LNCaP clone FGC (cell line): ENCODE measurements at places on chromosomes 4 and X.

- peak; percentile 37 for DNase-seq
Measured at GRCh38 chr4:186592966-186593586, 37.7 kb upstream of the MTNR1A start.

GRCh38 chrX:19630228-19630627, 114.9 kb upstream of the MAP3K15 start:
- DNase-seq: no peak

DNA sequence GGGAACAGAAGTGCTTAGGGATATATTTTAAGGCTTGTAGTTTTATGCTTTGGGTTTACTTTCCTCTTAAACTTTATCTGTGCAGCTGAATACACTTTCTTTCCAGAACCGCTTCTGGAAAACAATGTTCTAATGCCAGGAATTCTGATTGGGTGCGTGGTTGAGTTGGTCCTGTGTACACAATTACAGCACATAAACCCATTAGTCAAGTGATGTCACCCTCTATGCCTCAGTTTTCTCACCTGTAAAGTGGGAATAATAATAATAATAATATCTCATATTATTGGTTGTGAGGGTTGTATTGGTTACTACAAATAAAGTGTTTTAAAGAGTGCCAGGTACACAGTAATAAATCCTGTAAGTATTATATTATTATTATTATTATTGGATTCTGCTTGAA, 129.2 kb downstream of the MID1IP1 start:
- no peak for DNase-seq

GRCh38 chr4:149370785-149371420, 444.7 kb downstream of the IQCM start:
- peak; percentile 60 for DNase-seq

GRCh38 chrX:109830157-109830703, 97.2 kb upstream of the ACSL4 start:
- DNase-seq: no peak

DNA sequence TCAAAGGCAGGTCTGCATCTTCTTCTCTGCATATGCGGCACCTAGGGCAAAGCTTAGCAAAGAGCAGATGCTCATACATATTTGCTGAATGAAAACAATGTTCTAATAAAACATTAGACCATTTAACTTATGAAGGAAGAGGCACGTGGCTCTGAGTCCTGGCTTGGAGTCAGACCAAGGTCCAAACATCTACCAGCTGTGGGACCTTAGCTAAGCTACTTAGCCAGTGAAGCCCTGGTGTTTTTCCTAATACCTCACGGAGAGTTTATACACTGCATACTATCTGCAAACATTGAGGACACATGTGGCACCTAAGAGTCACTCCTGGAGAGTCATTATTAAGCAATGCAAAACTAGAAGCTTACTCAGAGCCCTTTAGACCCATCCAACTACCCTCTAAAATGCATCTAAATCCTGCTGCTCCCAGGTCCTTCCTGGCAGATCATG, 9.0 kb downstream of the PDGFC start:
- peak; percentile 17 for DNase-seq

DNA sequence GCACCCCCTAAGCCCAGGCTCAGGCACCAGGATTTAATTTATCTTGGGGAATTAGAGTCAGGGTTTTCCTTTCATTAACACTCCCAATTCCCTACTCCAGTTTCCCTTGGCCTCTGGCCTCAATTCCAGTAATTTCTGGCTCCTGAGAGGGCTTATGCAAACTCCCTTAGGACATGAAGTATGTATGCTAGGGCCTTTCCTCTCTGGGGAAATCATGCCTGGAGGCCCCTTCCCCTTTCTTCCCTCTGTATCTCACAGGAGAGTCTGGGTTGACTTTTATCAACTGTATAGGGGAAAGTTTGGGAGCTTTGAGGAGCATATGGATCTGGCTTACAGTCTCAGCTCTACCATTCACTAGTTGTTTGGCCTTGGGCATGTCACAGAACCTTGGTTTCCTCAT, 169.5 kb downstream of the SHROOM4 start:
- DNase-seq: no peak
